Calu3 (cell line): ENCODE measurements at places on chromosomes 1 and 21. TPM values are rescaled to one million over a fixed set of nuclear protein-coding genes. Genes with fewer than 3 reads are reported as not detected.

Gene IGSF9
- 7.5 and 7.6 TPM in 2 replicates for total RNA-seq

DNA sequence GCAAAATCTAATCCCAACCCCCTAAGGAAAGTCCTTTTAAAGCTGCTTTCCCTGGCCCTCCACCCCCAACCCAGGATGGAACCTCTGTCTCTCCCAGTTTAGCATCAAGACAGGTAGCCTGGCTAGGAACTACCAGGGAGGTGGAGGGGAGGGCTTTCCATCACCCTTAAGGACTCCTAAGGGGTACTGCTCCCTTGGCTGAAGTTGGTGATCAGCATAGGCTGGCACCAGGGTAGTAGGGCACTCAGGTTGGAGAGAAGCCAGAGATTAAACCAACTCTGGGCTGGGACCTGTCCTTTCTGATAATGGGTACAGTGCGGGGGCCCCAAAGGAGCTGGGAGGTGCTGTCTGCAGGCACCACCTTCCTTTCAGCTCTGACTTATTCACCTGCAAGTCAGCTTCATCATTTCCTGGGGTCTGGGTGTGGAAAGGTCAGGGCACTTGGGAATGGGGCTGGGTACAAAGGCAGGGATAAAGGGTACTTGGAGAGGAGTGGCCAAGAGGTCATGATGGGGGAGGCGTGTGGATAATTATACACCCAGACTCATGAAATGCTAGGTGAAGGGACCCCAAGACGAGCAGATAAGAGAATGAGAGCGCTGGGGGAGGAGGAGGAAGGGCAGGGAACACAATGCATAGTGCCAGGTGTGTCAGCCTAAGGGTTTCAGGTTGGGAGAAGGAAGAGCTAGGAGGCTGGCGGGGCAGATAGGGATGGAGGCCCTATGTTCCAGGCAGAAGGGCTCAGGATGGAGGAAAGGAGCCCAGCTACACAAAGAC, 1.2 kb downstream of the ARHGEF2 start:
- H3K36me3 ChIP-seq = peaks cover 83% of the 10 kb centered on the region
- peak overlapping the region; percentile 73 for H3K27ac ChIP-seq
- no peak for DNase-seq

GRCh38 chr21:31161157-31161556, 122.9 kb upstream of the KRTAP19-8 start:
- no peak for DNase-seq
- no peaks in the 10 kb centered on the region for H3K36me3 ChIP-seq
- H3K27me3 ChIP-seq = no peaks in the 10 kb centered on the region
- H3K4me3 ChIP-seq = no peak overlapping the region

DNA sequence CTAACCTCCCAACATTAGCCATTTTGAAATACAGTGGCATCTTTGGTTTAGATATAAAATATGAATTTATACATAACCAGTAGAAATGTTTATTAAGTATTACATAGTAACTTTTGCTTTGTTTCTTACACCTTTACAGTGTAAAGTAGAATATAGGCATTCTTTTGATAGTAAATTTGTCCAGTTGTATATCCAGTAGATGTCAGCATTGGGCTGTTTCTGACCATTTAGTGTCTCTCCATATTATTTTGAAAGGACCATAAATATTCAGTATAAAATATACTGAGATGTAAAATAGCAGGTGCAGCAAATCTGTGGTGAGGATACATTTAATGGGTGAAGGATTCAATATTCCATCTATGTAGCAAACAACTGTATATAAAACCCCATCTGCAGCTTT, 115.8 kb upstream of the ZRANB2 start:
- H3K4me3 ChIP-seq = no peak overlapping the region
- no peaks in the 10 kb centered on the region for H3K36me3 ChIP-seq
- no peak for DNase-seq
- H3K27ac ChIP-seq = no peak overlapping the region

GRCh38 chr1:32939655-32940371, 24.8 kb downstream of the RNF19B start:
- peak; percentile 11 for DNase-seq
- no peaks in the 10 kb centered on the region for H3K27me3 ChIP-seq
- H3K4me1 ChIP-seq = peaks cover 39% of the 10 kb centered on the region
- no peak overlapping the region for H3K4me3 ChIP-seq
- H3K27ac ChIP-seq = peak overlapping the region; percentile 42

Gene TCHHL1
- not detected in 2 replicates for total RNA-seq

DNA sequence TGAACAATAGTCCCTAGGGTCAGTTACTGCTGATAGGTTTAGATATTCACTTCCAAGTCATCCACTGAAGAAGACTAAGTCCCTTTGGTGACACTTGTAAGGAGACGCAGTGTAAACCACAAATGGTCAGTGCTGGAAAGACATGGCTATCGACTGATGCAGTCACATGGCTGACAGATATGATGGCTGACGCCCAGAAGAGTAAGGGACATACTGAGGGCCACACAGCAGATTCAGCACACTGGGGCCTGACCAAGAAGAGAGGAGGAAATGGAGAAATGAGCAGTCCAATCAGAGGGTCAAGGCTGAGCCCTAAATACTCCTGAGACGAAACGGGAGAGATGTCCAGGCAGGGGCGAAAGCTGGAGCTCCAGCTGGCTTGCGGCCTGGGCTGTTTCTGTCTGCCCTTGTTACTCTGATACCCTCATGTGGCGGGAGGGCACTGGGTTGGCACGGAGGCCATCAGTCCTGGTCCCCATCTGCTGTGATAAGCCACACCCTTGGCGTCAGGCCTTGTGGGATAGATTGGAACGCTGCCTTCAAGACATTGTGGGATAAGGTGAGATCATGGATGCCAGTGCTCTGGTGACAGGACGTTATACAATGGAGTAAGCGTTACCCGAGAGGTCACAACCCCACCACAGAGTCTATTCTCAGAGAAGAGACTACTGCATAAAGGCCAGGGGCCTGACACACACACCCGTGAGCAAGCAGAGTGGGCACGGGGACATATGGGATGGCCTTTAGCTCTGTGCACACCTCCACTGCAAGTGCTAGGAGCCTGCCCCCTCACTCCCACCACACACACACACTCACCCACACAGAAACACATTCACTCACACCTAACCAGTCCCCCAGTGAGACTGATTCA, 158.4 kb downstream of the TRABD2B start:
- H3K4me1 ChIP-seq = no peaks in the 10 kb centered on the region
- no peak overlapping the region for H3K27ac ChIP-seq
- peaks cover 18% of the 10 kb centered on the region for H3K27me3 ChIP-seq
- no peak overlapping the region for H3K4me3 ChIP-seq

DNA sequence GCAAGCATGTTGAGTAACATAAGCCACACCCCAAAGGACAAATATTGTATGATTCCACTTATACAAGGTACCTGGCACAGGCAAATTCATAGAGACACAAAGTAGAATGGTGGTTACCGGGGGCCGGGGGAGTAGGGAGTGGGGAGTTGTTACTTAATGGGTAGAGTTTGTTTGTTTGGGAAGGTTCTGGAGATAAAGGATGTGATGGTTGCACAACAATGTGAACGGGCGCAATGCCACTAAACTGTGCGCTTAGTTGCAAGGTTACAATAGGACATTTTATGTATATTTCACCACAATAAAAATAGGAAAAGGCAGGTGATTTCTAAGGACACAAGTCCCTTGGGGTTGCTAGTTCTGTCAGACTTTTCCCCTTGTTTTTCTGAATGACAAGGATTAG, 516.6 kb downstream of the KIF26B start:
- H3K4me3 ChIP-seq = no peak overlapping the region
- H3K36me3 ChIP-seq = no peaks in the 10 kb centered on the region
- H3K27ac ChIP-seq = no peak overlapping the region

GRCh38 chr1:160705742-160706141, 5.9 kb downstream of the CD48 start:
- no peak overlapping the region for H3K4me3 ChIP-seq
- H3K27me3 ChIP-seq = peaks cover 35% of the 10 kb centered on the region
- DNase-seq = no peak
- H3K4me1 ChIP-seq = no peaks in the 10 kb centered on the region

- H3K4me3 ChIP-seq = peak overlapping the region; percentile 43
- no peaks in the 10 kb centered on the region for H3K27me3 ChIP-seq
- peak overlapping the region; percentile 48 for H3K27ac ChIP-seq
- H3K4me1 ChIP-seq = peaks cover 23% of the 10 kb centered on the region
- no peaks in the 10 kb centered on the region for H3K36me3 ChIP-seq
Observed at GRCh38 chr1:198234520-198235251, 77.9 kb downstream of the NEK7 start.

DNA sequence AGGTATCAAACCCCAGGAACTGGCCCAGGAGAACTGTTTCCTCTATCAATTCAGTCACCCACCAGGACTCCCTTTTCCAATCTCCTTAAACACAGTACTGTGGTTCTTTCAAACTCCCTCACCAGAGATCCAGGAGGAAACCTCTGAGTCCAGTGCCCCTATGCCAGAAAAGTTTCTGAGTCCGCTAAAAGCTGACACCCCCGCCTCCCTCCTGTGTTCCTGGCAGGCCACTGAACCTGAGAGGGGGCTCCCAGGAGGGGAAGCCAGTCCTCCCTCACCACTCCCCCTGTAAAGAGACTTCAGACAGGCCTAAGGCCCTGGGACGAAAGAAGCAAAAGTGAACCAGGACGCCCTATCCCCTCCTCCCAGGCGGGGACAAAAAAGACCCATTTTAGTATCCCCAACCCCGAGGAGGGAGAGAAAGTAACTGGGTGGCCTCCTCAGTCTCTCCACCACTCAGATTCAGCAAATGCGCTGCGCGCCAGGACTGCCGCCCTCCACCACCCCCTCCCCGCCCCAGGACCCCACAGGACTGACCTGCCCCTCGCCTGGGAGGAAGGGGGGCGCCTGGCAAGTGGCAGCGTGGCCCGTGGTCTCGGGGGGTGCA, 624 bp downstream of the SLC41A1 start:
- H3K27ac ChIP-seq = peak overlapping the region; percentile 56
- H3K4me1 ChIP-seq = peaks cover 30% of the 10 kb centered on the region
- peaks cover 25% of the 10 kb centered on the region for H3K36me3 ChIP-seq
- no peaks in the 10 kb centered on the region for H3K27me3 ChIP-seq

DNA sequence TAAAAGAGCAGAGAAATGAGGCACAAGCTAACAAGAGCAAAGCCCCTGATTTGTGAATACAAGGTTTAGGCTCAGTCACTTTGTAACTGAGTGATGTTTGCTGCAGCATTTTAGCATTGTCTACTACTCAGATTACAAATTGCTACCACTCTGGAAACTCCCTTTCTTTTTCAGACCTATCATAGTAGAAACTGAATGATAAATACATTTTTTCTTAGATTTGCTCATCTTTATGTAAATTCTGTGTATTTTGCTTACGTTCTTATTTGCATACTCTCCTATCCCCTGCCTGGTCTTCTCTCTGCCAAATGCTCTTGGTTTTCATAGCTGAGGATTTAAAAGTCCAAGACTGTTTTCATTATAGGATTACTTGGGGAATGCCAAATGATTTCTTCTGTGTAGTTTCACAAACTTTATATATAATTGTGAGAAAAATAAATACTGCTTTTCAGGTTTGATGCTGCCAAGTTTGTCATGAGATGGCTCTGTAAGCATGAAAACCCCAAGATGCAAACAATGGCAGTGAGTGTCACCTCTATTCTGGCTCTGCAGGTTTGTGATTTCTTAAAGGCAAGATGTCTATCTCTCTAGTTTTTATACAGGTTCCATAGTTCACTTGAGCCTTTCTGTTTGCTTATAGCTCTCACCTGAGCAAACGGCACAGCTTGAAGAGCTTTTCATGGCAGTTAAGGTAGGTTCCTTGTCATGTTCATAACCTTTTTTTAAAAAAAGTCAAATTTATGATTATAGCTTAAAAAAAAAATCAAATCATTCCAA, 24.7 kb downstream of the ZYG11A start:
- no peaks in the 10 kb centered on the region for H3K36me3 ChIP-seq
- no peaks in the 10 kb centered on the region for H3K27me3 ChIP-seq
- DNase-seq = no peak
